ENCODE measurements at places on chromosomes 3 and 15.
A peak's percentile ranks its signal among the peaks of the same experiment; 100 is the strongest.

GRCh38 chr3:18215639-18216038, 209.5 kb downstream of the SATB1 start:
- DNase-seq = no peak

DNA sequence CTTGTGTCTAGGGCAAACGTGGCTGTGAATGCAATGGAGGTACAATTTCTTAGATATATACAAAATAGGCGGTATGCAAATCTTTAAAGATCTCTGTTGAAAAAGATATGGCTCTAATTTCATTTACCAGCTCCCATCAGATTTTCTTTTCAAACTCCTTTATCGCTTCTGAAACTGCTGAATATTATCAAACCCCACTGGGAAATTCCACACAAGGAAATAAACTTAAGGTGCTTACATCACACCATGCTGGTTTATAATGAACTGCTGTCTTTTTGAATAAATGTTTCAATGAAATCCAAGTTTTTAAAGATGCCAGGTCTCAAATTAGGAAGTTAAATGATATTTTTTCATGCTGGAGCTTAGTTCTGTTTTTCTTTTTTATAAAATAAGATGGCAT, 102.5 kb upstream of the ICE2 start:
- DNase-seq = no peak

- DNase-seq = peak; percentile 81
Observed at GRCh38 chr3:124558991-124559845, 171.0 kb upstream of the UMPS start.

- DNase-seq = no peak
Observed at GRCh38 chr15:99502182-99502581, 63.6 kb upstream of the MEF2A start.

- DNase-seq = no peak
Observed at GRCh38 chr3:149377408-149378364, at the start of gene TM4SF1. TSS of gene TM4SF1 (minus strand) at chr3:149377649. CDS start at chr3:149377547, 102 bp downstream.

DNA sequence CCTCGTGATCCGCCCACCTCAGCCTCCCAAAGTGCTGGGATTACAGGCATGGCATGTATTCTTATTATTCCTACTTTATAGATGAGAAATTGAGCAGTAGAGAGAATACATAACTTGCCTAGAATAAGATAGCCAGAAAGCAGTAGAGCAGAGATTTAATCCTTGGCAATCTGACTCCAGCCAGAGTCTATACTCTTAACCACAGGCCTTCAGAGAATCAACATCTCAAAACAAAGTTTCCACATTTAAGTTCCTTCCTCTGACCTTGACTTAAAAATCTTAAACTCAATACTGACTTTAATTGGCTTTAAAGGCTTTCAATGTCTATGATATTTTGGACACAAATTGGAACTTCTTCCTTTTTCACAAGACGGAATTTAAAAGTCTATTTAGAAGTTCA, 37.1 kb downstream of the ZNF106 start:
- no peak for DNase-seq
